A549 treated with Mapracorat at 1 μM for 4 hours (cell line): ENCODE measurements at places on chromosomes 7 and 10. TPM values are rescaled to one million over a fixed set of nuclear protein-coding genes. Genes with fewer than 3 reads are reported as not detected.

EVX1 gene
- 0.07 to 0.21 TPM (median 0.14 TPM) in 5 replicates for total RNA-seq

OR9A2 gene
- not detected in 5 replicates for total RNA-seq

FGFBP3 gene
- total RNA-seq: 2.2 to 3.1 TPM (median 2.4 TPM) in 5 replicates

SLC13A4 gene
- total RNA-seq: 0.07 to 0.23 TPM in 2 of 5 replicates, not detected in the others

NRG3 gene
- total RNA-seq: not detected in 5 replicates

AKR1D1 gene
- total RNA-seq: not detected in 5 replicates

PON1 gene
- total RNA-seq: 0.75 to 1.6 TPM (median 1.0 TPM) in 5 replicates

CYP3A7 gene
- total RNA-seq: 0.06 to 0.07 TPM in 2 of 5 replicates, not detected in the others

INSYN2A gene
- total RNA-seq: 1.3 to 2.1 TPM (median 1.6 TPM) in 5 replicates

PHYHIPL gene
- total RNA-seq: 0.11 to 0.73 TPM (median 0.35 TPM) in 5 replicates

PNLIPRP1 gene
- not detected in 5 replicates for total RNA-seq

ATP5MK gene
- 477 to 606 TPM (median 519 TPM) in 5 replicates for total RNA-seq
